NCI-H1694 treated with DMSO at 0.1 percent for 48 hours (cell line): ENCODE measurements at places on chromosomes 5 and 9.

GRCh38 chr5:133511653-133512235 lies 100.6 kb downstream of the FSTL4 start:
- no peak for DNase-seq

GRCh38 chr5:147310059-147310704 lies 75.4 kb downstream of the STK32A start:
- DNase-seq = no peak

GRCh38 chr9:83622433-83622938 lies 457 bp upstream of the IDNK start:
- DNase-seq = no peak

DNA sequence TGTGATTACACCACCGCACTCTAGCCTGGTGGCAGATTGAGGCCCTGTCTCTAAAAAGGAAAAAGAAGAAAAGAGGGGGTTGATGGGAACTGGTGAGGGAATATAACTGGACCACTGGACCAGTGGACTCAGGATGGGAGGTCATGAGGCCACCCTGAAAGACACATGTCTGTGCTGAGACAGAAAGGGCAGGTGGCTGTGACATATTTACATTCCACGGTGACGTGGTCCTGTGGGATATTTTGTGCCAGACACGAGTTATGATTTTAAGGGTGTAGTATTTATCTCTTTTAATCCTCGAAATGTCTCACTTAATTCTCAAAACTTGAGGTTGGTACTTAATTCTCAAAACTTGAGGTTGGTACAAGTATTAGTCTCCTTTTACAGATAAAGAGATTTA lies 32.9 kb downstream of the LHX2 start:
- DNase-seq = no peak

DNA sequence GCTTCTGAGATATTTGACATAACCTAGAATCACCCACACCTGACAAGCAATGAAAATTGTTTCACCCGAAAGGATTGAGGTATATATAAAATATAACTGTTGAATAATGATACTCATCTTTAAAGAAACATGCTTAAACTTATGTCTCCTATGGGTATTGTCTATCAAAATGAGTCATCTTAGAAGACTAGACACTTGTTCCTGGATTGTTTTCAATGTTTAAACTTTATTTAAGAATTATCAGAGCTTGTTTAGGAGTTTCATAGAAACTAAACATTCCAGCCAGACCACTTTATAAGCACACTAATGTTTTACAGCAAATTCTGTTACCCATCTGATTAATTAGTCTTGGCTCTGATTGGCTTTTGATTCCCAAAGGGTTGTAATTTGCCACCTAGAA lies 19.6 kb downstream of the NFX1 start:
- no peak for DNase-seq

DNA sequence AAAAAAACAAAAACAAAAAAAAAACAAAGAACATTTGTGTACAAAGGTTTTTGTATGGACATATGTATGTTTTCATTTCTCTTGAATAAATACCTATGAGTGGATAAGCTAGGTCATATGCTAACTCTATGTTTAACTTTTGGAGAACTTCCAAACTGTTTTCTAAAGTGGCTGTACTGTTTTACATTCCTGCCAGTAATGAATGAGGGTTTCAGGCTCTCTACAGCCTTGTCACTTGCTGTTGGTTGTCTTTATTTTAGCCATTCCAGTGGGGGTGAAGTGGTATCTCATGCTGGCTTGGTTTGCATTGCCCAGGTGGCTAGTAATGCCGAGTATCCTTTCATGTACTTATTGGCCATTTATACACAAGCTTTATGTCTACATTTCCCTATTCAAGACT lies 9.1 kb upstream of the TRIO start:
- no peak for DNase-seq

DNA sequence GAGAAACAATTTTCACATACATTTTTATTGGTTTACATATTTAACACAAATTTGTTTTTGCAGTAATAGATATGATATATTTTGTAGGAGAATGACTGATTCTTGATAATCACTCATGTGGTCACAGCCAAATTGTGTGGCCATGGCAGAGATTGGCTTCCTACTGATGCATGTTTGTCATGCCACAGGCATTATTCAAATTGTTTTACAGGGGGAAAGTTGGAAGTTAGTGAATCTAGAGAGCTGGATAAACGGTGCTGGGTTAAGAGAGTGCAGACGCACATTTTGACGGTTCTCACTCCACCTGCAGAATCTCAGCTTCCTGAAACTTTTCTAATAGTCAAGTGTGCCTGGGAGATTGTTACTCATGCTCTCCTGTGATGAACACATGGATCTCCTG lies 91.1 kb upstream of the FBN2 start:
- no peak for DNase-seq
